ENCODE measurements at places on chromosomes 1 and 21.
A peak's percentile ranks its signal among the peaks of the same experiment; 100 is the strongest.

DNA sequence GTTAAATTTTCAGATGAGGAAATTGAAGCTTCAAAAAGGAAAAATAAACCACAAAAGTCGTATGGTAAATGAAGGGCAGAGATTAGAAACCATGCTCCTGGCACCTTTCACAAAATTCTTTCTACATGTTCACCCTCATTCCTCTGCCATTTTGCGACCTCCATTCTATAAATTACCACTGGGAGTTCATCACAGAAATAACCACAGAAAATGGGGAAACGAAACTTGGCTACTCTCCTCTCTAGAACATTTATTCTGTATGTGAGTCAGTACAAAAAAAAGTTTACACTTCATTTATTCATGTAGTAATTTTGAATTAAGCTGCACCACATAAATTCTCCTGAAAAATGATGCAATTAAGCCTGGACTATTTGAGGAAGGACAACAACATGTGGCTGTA is 320.9 kb upstream of the C1orf87 start:
- peak; percentile 48 for DNase-seq

GRCh38 chr1:203229471-203230135 is at the start of gene CHIT1:
TSS of gene CHIT1 (minus strand) at chr1:203229673. CDS start at chr1:203229636, 37 bp downstream.
- DNase-seq: peak; percentile 69

DNA sequence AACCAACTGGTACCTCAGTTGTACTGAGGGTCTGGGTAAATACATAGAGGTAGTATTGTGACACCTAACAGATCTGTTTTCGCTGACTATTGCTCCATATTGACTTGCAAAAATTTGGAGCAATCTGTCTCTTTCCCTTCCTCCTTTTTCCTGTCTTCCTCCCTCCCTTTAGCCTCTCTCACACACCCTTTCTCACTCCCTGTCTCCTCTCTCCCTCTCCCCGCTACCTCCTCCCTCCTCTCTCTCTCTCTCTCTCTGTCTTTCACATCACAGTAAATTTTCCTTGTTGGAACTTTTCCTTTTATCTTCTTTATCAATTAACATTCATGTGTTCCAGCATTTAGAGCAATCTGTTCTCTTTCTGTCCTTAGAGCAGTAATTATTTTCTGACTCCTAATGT is 278.2 kb downstream of the NTNG1 start:
- no peak for DNase-seq

GRCh38 chr1:219109424-219110018 is 64.2 kb upstream of the LYPLAL1 start:
- no peak for DNase-seq

DNA sequence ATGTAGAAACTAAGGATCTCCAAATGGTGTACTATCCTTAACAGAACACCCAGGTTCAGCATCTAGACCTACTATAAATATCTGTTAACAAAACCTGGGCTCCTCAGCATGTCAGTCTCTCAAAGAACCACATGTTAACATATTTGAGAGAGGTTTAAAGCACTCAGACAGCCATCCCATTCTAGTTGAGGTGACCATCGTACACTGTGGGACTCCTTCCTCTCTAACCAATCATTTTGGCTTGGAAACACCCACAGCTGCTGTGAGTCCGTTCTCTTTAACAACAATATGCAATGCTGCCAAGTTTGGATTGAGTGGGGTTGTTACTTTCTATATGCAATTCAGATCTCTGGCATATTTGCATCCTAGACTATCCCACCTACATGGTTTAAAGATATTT is 105.8 kb downstream of the MRPL39 start:
- peak; percentile 61 for DNase-seq

DNA sequence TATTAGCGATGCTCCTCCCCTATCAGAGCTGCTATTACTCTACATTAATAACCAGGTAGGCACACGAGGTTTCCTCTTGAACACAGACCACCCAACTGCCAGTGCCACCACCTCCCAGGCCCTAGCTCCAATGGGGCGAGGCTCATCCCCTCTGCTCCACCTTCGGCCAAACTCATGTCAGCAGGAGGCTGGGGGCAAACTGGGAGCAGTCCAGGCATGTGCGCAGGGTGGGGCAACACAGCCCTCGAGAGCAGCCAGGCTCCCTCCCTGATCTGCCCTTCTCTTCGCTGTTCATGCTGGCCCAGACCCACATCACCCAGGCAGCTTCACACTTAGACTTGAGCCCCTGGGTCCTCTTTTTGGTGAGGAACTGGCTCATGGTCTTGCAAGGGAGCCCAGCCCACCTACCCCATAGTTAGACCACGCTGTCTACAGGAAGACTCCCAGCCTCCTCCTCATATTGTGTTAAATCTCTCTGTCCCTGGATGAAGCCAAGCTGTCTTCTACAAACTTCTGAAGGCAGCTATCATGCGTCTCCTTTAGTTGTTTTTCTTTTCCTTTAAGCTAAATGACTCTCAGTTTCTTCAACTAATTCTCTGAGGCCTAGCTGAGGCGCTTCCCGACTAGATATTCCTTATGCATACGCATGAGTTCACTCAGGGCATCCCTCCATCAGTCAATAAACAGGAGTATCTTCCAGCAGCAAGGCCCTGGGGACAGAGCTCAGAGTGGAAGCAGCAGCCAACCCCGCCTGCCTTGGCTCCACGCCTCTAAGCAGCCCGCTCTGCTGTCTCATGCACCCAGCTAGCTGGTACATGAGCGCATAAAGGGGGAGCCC is 12.0 kb downstream of the TMEM9 start:
- no peak for DNase-seq

GRCh38 chr1:92817986-92818764 is 13.7 kb upstream of the RPL5 start:
- peak; percentile 24 for DNase-seq

DNA sequence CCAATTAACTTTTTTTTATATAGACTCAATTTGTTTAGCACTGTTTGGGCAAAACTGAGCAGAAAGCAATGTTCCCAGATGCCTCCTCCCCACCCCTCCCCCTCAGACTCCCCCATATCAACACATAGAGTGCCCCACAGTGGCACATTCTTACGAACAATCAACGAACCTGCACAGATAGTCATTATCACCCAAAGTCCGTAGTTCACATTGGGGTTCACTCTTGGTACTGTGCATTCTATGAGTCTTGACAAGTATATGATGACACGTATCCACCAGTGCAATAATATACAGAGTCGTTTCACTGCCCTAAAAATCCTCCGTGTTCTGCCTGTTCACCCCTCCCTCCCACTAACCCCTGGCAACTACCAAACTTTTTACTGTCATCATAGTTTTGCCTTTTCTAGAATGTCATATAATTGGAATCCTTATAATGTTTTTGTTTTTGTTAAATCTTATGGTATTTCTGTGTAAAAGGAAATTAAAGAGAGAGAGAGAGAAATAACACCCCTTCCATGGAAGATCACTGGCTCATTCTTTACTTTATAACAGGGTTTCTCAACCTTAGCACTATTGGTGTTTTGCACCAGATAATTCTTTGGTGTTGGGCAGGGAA is 37.2 kb upstream of the HNRNPU start:
- no peak for DNase-seq

DNA sequence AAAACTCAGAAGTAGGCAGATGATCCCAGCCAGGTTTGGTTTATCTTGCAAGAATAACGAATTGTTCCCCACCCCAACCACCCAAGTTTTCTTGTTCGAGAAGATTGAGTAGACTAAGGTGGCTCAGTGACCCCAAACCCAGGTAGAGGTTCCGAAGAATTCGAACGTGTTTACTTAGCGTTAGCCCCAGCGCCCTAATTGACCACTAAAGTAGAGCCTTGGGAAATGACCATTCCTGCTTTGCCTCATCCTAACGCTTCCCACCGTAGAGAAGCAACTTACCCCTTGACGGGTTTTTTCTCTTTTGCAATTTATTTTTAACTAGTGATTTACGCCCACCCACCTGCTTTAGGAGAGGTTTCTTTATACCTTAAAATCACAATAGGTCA is 870 bp downstream of the FBXO28 start:
- DNase-seq: peak; percentile 13

GRCh38 chr1:54627196-54627595 is 3.9 kb upstream of the FAM151A start:
- no peak for DNase-seq

DNA sequence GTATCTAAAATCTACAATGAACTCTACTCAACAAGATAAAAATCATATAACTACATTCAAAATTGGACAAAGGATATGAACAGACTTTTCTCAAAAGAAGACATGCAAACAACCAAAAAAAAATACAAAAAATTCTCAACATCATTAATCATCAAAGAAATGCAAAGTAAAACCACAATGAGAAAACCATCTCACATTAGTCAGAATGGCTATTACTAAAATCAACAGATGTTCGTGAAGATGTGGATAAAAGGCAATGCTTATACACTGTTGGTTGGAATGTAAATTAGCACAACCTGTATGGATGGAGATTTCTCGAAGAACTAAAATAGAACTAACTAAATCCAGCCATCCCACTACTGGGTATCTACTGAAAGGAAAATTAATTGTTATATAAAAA is 1080.8 kb downstream of the AMY1C start:
- DNase-seq: no peak

GRCh38 chr1:27179979-27180378 is 25.1 kb upstream of the SLC9A1 start:
- no peak for DNase-seq

- no peak for DNase-seq
Measured at GRCh38 chr1:44290250-44291094, 64.6 kb downstream of the ERI3 start.

DNA sequence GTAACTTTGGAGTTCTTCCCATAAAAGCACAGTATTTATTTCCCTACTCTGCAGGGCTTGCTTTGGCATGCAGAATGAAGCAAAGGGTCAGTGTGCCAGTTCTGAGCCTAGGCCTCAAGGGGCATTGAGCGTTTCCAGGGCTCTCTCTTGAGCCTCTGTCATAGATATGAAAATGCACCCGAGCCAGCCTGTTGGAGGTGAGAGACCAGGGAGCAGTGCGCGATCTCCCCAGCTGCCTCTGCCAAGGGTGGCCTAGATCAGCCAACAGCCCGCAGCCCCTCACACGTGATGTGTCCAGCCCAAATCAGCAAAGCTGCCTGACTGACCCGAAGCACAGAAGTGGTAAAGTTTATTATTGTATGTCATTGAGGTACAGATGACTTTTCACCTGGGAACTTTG is 63.7 kb downstream of the TENT5C start:
- no peak for DNase-seq

GRCh38 chr1:111629190-111629954 is 9.8 kb downstream of the RAP1A start:
- DNase-seq: no peak

DNA sequence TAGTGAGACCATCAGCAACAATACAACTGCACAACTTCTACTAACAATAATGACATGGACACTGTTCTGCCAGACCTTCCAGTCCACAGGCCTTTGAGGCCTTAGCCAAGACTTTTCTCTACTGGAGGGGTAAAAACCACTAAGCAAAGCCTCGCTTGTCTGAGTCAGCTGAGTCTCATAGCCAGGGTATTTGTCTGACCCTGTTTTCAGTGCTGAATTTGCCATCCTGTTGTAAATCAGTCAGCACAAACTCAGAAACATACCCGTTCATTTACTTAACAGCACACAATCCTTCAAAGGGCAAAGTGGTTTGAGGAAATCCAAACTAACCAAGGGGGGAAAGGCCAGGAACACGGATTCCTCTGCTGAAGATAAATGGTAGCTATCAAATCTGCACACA is 537.8 kb downstream of the SMYD3 start:
- DNase-seq: no peak

Measured in inflammatory macrophage treated with lipopolysaccharide for 1 hour (primary cell).